ENCODE measurements at places on chromosomes 16 and 17.

DNA sequence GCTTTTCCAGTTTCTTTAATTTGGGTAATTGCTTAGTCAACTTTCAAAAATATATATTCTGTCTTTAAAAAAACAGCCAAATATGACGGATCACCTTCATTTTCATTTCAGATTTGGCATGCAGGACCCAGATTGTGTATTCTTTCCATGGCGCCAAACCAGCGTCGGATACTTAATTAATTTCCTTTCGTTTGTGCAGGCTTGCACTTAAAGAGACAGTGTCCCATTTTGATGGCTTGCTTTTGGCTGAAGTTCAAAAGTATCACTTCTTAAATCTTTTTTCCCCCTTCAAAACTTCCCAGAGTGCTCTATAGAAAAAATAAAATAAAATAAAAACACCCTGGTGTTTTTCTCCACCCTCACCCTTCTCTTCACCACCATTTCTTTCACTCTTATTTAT is 394.5 kb upstream of the SOX9 start:
- DNase-seq, result no peak

GRCh38 chr17:57966875-57967274 is 11.7 kb upstream of the CUEDC1 start:
- DNase-seq, result no peak

GRCh38 chr16:48353565-48354163 is 31.5 kb downstream of the SIAH1 start:
- DNase-seq, result peak; percentile 71

DNA sequence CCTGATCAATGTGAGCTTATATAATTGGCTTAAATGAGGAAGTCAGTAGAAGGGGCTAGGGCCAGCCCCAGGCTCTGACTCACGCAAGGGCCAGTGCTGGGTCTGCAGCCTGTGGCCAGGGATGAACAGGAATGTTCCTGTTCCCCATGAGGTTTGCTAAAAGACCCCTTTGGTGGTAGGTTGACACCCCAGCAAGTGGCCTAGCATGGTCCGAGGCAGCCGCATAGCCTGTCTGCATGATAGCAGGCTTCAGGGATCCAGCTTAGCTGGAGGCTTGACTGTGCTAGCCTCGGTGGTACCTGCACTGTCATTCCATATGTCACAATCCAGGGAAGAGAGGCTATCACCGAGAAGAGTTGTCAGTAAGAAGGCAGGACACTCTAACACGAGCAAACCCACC is 23.5 kb downstream of the TRIM25 start:
- no peak for DNase-seq

GRCh38 chr17:10380631-10381408 is 8.0 kb upstream of the MYH13 start:
- DNase-seq, result no peak

Measured in activated CD4-positive, alpha-beta T cell treated with anti-CD3 and anti-CD28 coated beads, Interleukin-2, Interleukin-4, amounts not matched to agents 100 ng/mL and 50 ng/mL, durations not matched to agents 16 hours and 8 hours (primary cell).